ENCODE measurements at places on chromosomes 5 and 9.

DNA sequence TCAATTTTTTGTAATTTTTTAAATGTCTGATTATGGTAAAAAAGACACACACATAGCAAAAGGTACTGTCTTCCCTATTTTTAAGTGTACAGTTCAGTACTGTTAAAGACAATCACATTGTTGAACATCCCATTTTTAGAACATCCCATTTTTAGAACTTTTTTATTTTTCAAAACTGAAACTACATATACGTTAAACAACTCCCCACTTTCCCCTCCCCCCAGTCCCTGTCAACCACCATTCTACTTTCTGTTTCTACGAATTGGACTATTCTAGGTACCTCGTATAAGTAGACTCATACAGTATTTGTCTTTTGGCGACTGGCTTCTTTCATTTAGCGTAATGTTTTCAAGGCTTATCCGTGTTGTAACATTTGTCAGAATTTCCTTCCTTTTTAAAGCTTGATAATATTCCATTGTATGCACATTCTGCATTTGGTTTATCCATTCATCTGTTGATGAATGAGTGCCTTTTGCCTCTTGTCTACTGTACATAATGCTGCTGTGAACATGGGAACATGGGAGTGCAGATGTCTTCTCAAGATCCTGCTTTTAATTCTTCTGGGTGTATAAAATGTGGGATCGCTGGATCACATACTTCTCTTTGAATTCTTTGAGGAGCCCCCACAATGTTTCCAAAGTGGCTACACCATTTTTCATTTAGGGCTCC is 154.0 kb downstream of the PIK3R1 start:
- no peak for DNase-seq

DNA sequence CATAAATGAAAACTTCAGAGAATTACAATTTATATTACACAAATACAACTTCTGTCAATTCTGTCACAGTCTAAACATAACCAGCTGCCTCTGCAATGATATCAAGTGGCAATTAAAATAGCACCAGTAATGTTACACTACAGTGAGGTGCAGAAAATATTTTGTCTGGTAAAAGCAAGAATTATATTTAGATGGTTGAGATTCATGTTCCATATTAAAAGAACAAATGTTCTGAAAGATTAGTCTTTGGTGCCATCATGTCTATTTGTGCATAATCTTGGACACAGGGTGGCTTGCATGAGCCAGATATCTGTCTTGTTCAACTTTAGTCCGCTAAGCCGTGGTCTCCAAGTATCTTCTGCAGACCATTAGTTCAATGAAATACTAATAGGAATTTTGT is 29.0 kb upstream of the PRR16 start:
- no peak for DNase-seq

DNA sequence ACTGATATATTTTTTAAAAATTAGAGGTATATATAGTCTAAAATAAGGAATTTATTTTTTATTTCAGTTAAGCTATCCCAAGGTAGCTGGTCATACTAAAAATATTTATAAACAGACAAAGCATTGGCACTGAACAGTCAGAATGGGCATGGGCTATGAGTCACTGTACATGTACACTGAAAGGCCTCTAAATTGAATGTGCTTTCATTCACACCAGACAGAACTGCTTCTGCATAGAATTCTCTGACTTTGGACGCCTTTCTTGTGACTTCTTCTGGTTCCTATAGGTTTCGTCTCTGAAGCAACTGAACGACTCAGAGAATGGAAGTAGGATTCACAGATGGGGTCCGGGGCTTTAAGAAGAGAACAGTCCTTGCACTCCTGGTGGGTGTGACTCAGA is 394.8 kb upstream of the MEF2C start:
- DNase-seq, result no peak

DNA sequence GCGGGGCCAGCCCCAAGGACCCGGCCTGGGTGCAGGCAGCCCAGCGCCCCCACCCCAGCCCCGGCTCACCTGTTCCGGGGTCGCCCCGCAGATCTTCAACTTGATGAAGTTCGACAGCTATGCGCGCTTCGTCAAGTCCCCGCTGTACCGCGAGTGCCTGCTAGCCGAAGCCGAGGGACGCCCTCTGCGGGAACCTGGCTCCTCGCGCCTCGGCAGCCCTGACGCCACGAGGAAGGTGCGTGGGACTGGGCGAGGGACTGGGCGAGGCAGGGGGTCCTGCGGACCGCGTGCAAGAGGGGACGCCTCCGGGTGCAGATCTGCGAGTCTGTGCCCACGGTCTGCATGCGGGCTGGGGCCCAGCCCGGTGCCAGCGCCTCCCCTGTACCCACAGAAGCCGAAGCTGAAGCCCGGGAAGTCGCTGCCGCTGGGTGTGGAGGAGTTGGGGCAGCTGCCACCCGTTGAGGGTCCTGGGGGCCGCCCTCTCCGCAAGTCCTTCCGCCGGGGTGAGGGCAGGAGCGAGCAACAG is 9.7 kb downstream of the RGS14 start:
- DNase-seq, result no peak

GRCh38 chr9:93673021-93673838 is 96.8 kb downstream of the PHF2 start:
- DNase-seq, result no peak

- peak; percentile 32 for DNase-seq
Observed at GRCh38 chr9:87725900-87726709, at the start of gene CTSL. Gene CTSL, plus strand, starts transcription at chr9:87726119. Its CDS starts 1,485 bp downstream, at chr9:87727604.

DNA sequence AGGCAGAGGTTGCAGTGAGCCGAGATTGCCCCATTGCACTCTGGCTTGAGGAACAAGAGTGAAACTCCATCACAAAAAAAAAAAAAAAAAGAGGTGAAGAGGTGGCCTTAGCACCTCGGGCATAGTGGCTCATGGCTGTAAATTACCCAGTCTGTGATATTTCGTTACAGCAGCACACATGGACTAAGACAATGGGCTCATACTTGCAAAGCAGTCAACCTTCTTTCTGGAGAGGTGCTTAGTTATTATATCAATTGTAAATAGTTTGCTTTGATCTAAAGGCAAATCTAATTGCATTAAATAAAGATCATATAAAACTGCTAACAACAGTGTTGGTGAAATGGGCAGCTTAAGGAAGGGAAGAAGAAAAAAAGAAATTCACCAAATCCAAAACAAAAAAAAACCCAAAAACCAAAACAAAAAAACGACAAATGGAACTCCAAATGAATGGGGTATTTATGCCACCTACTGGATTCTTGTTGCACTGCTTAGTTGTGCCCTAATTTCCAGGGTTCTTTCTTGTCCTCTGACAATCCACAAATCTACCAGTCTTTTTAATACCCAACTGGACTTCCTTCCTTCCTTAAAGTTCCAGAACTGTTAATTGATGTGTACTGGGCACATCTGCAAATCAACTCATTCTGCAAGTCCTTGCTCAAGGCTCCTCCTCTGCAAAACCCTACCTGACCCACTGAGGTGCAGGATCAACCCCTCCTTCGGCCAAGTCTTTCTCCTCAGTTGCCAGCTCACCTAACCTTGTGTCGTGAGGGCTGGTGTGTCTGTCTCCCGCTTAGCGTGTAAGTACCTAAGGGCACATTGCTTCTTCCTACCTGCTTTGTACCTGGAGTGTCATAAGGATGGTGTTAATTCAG is 35.0 kb upstream of the DMRT1 start:
- no peak for DNase-seq

DNA sequence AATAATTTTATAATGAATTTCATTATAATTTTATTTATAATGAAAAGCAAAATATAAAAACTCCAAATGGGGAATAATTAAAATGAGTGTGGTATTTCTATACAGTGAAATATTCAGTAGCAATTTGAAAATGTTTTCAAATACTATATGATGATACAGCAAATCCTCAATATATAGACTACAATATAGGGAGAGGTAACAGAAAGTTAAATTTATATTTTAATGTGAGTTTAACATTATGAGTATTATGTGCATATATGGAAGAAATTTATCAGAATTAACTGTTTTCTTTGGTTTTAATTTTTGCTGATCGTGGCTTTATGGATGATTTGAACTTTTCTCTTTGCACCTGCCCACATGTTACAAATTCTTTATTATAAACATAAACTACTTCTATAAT is 500.9 kb upstream of the ARRDC3 start:
- DNase-seq, result no peak

GRCh38 chr5:150987746-150988145 is 32.6 kb upstream of the GPX3 start:
- no peak for DNase-seq

Data from NCI-H1417 treated with DMSO at 0.1 percent for 48 hours (cell line).